ENCODE measurements at places on chromosomes 2 and 18. TPM values are rescaled to one million over a fixed set of nuclear protein-coding genes. Genes with fewer than 3 reads are reported as not detected.

The CCDC85A gene
- total RNA-seq: 7.1 TPM

The GGCX gene
- total RNA-seq: 42.3 TPM

The PRSS56 gene
- not detected for total RNA-seq

The ECEL1 gene
- total RNA-seq: 0.21 TPM

The LAMA3 gene
- 32.3 TPM for total RNA-seq

DNA sequence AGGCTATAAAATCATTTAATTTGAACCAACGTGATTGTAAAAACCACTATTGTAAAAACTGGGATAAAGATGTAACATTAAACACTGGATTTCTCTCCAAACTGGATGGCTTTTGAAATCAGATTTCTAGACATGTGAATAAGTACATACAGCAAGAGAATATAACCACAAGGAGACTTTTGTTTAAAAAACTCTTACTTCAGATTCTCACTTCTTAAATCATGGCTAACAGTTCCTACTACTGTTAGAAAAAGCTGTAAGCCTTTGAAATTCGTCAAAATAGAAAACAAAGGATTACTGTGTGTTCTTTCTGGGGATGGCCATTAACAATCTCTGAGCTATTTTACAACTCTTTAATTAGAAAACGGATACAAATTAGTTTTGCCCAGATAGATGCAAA, 39.4 kb upstream of the SH3BP4 start:
- DNase-seq: no peak

GRCh38 chr18:35369126-35369525, 8.0 kb downstream of the ZNF396 start:
- no peak for DNase-seq

DNA sequence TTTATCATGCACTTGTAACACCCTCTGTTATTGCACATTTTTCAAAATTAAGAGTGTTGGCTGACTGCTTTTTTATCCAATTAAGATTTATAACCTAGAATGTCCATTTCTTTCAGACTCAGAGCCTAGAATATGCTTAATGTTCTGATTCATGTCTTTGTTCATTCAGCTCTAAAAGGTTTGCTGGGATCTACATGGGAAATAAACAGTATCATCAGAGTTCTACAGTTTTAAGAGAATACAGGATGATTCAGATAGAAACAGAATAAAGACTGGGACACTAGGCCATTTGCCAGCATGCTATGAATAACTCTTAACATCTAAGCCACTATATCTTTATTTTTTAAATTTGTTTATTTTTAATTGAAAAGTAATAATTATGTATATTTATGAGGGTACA, 713.7 kb upstream of the CHAC2 start:
- no peak for DNase-seq

- no peak for DNase-seq
Observed at GRCh38 chr2:163734401-163734800, 1.4 kb downstream of the FIGN start.

DNA sequence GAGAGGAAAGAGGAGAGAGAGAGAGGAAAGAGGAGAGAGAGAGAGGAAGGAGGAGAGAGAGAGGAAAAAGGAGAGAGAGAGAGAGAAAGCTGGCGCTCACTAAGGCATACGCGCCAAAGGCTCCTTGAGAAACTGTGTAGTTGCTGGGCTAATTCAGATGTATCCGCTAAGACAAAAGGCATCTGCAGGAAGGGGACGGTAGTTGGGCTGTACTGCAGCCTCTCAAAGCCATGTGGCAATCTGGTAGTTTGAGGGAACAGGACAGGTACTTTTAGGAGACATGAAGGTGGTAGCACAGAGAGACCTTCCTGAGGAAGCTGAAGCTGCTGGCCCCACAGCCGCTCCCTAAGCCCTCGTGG, 31.6 kb downstream of the THNSL2 start:
- DNase-seq: no peak

- DNase-seq: no peak
Observed at GRCh38 chr2:84017010-84017409, 442.1 kb downstream of the SUCLG1 start.

DNA sequence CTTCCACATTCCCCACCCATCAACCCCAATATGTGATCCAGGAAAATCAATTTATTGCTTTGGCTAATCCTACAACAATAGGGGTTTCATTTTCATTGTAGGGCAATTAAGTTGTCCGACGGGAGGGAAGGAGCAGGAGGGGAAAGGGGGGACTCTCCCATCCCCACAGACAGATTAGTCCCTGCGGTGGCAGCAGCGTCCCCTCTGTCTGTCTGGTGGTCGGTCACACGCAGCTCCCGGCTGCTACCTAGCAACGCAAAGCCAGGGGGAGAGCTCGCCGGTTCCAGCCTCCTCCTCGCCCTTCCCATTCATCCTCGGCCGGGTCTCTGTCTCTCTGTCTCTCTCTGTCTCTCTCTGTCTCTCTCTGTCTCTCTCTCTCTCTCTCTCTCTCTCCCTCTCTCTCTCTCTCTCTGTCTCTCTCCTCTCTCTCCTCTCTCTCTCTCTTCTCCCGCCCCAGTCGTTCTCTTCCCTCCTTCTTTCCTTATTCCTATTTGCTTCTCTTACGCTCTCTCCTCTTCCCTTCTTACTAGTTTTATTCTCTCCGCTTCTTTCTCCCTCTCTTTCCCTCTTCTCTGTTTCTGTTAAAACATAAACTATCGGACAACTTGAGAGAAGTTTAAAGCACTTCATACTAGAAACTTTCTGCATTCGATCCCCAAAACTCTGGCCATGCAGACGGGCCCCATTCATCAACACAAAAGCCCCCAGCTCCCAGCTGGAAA, 1.2 kb downstream of the LRP2 start:
- no peak for DNase-seq

GRCh38 chr2:234763002-234763873, 188.6 kb upstream of the SH3BP4 start:
- no peak for DNase-seq

Data from urinary bladder (tissue), 4 donors.